ENCODE measurements at places on chromosomes 1 and 21. TPM values are rescaled to one million over a fixed set of nuclear protein-coding genes. Genes with fewer than 3 reads are reported as not detected.

- DNase-seq, result no peak
Observed at GRCh38 chr21:19322360-19322759, 918.8 kb upstream of the TMPRSS15 start.

GRCh38 chr1:204697893-204698292 lies 12.4 kb upstream of the LRRN2 start:
- DNase-seq, result no peak

DNA sequence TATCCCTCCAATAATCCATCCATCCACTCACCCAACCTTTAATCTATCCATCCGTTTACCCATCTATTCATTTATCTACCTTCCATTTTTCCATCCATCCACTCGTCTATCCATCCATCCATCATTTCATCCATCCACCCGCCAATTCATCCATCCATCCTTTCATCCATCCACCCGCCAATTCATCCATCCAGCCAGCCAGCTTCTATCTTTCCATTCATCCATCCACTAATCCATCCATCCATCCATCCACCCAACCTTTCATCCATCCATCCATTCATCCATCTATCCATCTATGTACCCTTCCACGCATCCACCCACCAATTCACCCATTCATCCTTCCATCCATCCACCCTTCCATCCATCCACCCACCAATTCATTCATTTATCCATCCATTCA lies 10.5 kb upstream of the CASZ1 start:
- no peak for DNase-seq

GPATCH4 gene
- polyA plus RNA-seq, result 35.1 TPM

KIF17 gene
- 2.6 TPM for polyA plus RNA-seq

CR1L gene
- polyA plus RNA-seq, result 1.2 TPM

TMOD4 gene
- 1.7 TPM for polyA plus RNA-seq

Measured in left renal pelvis (tissue), 4 donors.